ENCODE measurements at places on chromosomes 2 and 18.

DNA sequence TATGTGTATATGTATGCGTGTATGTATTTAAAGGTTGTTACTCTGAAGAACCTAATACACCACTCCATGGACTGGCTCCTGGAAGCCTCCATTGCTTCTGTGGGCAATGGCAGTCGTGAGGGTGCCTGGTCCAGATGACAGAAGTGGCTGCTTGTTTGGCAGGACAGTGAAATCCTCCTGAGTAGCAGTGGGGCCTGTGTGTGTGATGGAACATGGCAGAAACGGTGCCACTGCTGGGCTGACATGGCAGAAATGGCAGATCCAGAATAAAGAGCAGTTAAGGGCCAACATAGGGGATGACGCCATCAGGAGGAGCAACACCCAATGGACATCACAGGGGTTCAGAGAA, 6.1 kb upstream of the CPLX4 start:
- no peak for DNase-seq

- DNase-seq: no peak
These were observed 22.4 kb downstream of the USP40 start for GRCh38 chr2:233544200-233544610.

GRCh38 chr2:86622519-86623042, 1.1 kb downstream of the RNF103 start:
- DNase-seq: no peak

GRCh38 chr2:36329746-36330472, 25.7 kb upstream of the CRIM1 start:
- no peak for DNase-seq

GRCh38 chr2:67604360-67604759, 207.2 kb downstream of the ETAA1 start:
- no peak for DNase-seq

- no peak for DNase-seq
These were observed 11.2 kb downstream of the TSN start for GRCh38 chr2:121766624-121767023.

DNA sequence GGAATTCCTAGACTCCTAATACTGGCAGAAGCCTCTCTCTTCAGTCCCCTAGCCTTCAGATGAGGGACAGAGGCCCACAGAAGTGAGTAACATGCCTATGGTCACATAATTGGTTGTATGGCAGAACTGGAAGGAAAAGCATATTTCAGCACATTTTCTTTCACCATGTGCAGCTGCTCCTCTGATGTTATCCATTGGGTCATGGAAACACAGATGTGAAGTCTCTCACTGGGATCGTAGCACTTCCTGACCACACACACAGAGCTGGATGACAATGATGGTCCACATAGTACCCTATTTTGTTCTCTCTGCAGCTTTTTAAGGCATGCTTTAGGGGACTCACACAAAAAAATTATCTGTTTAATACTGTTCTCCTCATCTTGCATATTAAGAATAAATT, 24.5 kb downstream of the MYO3B start:
- no peak for DNase-seq

DNA sequence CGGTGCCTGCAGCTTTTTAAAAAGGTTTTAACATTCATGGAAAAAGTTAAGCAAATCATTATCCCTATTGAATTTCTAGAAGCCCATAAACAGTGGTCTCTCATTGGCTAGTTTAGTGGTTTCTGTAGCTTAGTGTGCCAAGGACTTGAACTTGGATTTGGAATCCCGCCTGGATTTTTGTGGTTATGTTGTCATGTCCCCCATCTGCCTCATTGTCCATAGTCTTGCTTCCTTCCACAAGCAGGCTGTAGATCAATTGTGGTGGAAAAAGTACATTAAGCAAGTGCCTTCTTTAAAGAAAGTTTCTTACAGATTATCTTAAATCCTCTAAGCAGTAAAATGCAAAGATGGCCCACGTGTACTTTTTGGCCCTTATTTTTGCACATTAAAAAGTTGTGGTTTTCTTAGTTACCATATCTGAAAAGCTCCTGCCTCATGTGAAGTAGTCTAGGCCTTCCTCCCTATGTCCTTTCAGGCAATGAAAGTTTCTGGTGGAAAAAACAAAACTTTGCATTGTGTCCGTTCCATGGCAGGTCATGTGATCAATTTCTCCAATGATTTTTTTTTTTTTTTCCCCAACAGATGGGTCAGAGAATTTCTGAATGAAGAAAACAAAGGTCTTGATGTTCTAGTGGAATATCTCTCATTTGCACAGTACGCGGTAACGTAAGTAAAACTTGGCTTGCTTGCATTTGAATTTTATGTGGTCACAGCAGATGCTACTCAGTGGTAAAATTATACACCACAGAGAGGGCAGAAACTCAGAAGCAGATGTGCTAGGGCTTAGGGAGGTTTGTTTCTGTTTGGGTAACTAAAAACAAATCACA, 158.9 kb downstream of the PRPF40A start:
- DNase-seq: peak; percentile 31

DNA sequence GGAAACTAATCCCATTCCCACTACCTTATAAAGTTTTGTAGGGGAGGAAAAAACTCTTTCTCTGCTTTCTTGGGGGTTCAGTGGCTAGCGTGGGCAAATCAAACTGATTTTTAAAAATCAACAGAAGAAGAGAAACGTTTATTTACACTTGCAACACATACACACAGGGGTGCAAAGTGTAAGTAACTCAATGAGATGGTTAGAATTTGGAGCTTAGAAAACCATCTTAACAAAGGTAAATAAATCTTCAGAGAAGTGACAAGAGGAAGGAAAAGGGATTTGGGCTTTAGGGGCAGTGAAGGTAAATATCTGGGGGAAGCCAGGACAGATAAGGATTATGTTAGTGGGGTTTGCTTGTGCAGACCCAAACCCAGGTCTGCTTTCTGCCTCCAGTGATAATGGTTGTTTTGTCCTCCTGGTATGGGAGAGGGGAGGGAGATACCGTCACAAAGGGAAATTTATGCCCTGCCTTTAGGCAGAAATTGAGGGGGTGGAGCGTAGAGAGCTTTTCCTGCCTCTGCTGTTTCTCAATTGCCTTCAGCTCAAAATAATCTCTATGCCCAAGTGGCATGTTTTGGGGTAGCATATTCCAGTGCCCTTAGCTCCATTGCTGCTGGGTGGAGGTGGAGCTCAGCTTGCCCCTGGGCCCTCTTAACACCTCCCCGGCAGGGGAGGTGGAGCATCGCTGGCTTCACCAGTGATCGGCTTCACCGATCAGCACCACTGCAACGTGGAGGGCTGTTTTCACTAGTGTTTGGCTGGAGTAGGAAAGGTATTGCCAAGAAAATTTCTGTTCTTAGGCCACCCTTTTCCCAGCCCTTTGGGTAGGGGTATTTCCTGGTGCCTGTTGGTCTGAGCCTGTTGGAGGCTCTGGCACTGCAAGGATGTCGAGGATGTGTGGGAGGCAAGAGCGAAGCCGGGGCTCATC, 92.2 kb downstream of the TEX51 start:
- DNase-seq: no peak

DNA sequence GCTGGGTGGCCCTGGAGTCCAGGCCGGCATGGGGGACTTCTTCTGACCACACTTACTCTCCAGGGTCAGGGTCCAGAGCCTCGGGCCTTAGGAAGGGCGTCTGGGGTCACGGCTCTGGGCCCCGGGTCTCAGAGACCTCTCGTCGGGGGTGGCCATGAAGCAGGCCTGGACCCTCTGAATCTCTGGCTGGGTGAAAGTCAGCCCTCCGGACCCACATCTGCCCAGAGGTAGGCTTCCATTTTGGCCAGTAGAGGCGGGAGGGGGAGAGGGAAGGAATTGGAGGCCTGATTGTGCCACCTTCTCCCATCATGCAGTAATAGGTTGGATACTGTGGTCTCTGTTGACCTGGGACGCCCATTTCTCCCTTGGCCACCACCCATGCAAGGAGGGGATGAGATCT, 125.3 kb upstream of the GPC1 start:
- DNase-seq: no peak
